CD4-positive, alpha-beta T cell treated with Interferon alpha-2 for 1 hour (primary cell): ENCODE measurements at places on chromosomes 4 and X.
A peak's percentile ranks its signal among the peaks of the same experiment; 100 is the strongest.

DNA sequence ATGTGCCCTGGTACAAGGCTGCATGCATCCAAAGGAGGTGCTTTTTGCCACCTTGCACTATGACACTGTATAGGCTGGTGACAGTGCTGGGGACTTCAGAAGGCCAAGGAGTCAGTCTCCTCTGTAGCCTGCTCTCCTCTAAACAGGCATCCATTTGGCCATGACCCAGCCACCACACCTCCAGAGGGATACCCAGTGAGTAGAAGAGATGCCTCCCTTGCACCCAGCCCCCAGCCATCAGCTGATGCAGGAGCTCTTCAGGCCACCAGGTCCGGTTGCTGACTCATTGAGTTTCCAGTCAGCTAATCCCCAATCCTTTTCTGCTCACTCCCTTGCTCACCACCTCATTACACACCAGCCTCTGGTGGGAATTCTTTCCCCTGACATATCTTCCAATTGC, 99.8 kb downstream of the PJA1 start:
- no peak for DNase-seq

GRCh38 chr4:20086799-20087521, 164.7 kb upstream of the SLIT2 start:
- no peak for DNase-seq

GRCh38 chrX:110108381-110108821, 105.5 kb downstream of the TMEM164 start:
- peak; percentile 4 for DNase-seq

DNA sequence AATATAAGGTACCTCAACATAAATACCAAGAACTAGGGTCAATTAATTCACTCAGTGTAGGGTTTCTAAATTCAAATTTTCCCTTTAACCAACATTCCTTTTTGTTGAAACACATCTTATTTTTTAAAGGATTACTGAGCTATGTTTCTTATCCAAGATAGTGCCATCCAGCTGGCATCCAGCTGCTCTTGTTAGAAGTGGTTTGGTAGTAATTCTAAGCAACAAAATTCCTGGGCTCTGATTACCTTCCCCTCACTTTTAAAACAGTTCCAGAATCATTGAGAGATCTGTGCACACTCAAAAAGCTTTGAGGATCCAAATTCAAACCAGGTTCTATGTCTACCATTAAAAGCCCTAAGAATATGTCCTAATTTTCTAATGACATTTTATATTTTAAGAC, 583.7 kb downstream of the TRIML1 start:
- DNase-seq = no peak

- DNase-seq = no peak
Measured at GRCh38 chrX:129522184-129523078, 859 bp downstream of the SMARCA1 start.

DNA sequence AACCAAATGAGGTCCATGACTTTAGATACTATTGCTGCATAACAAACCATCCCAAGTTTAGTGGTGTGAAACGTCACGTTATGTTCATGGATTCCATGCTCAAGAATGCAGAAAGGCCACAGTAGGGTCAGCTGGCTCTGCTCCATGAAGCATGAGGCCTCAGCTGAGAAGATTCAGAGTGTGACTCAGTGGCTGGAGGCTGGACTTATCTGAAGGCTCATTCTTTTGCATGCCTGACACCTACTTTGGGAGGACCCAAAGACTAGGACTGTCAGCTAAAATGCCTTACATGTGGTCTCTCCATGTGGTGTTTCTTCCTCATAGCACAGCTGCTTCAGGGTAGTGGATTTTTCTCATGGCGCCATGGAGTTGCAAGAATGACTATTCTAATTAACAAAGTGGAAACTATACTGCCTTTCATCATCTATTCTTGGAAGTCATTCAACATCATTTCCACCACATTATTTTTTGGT, 11.5 kb upstream of the CCDC149 start:
- DNase-seq = no peak
